ENCODE measurements at places on chromosomes 3 and 15. TPM values are rescaled to one million over a fixed set of nuclear protein-coding genes. Genes with fewer than 3 reads are reported as not detected.

The OXTR gene
- 250 TPM for total RNA-seq

- DNase-seq: no peak
These were observed 74.1 kb downstream of the MME start for GRCh38 chr3:155154255-155154654.

DNA sequence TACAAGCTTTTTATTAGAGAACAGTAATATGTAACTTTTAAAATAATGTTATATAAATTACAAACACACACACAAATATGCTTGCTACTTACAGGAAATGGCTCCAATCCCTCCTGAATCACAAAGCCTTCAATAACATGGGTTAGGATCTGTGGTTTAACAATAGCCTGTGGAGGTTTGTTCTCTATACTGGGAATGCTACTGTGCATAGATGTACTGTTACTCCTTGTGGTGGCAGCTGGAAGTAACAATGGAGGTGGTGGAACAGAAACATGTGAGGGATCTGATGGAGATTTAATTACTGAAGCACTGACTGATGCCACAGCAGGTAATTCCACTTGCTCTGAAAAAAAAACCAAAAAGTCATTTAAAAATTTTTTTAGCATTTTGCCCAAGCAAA is 64.4 kb downstream of the PHC3 start:
- DNase-seq: no peak

- DNase-seq: no peak
These were observed 95.6 kb upstream of the BCL6 start for GRCh38 chr3:187840856-187841255.

GRCh38 chr3:189267981-189268613 is 96.3 kb downstream of the TPRG1 start:
- DNase-seq: no peak

- no peak for DNase-seq
These were observed 193.0 kb upstream of the GOLIM4 start for GRCh38 chr3:168288511-168289401.

- DNase-seq: no peak
These were observed 488.7 kb downstream of the AGBL1 start for GRCh38 chr15:86568378-86568777.
